ENCODE measurements at places on chromosomes 6 and 20.

DNA sequence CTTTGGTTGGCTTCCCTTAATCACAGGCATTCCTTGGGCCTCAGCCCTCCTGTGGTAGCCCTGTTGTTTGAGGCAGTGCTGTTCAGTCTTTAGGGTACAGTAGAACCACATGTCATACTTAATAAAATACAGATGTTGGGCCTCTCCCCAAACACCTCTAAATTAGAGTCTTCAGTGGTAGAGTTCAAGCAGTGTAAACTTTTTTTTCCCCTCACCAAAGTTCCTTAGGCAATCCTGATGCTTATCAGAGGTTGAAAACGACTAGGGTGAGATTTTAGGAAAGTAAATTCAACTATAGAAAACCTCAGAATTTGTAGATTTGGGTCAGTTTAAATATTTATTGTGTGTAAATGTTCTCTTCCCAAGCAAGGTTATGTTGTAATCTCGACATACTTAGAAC, 44.6 kb downstream of the BLTP3A start:
- DNase-seq: no peak

- no peak for DNase-seq
These were observed 11.1 kb upstream of the NOTCH4 start for GRCh38 chr6:32234934-32235333.

DNA sequence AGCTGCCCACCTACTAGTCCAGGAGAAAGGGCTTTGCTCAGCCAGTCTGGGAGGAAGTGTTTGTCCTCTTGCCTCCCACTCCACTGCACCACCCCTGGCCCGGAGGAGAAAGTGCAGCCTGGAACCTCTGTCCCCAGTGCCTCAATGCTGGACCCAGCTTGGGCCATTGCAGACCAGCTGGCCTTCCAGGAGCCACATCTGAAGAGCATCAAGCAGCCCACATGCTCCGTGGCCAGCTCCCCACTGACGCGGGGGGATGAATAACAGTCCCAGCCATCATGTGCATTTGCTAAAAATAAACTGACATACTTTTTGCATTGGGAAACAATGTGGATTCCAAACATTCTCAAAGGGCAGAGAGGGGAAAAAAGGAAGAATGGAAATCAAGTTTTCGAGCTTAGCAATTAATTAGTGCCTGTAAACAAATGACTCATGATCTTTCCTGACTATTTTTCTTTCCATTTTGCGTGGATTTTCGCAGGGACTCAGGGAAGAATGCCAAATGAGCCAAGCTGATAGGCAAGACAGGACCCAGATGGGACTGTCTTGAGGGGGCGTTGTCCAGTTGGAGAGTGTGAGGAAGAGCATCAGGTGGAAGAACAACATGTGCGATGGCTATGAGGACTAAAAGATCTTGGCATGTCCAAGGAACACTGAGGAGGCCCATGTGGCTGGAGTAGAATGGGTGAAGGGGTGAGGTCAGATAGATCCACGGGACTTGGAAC, 34.1 kb downstream of the CEBPB start:
- DNase-seq: peak; percentile 73

DNA sequence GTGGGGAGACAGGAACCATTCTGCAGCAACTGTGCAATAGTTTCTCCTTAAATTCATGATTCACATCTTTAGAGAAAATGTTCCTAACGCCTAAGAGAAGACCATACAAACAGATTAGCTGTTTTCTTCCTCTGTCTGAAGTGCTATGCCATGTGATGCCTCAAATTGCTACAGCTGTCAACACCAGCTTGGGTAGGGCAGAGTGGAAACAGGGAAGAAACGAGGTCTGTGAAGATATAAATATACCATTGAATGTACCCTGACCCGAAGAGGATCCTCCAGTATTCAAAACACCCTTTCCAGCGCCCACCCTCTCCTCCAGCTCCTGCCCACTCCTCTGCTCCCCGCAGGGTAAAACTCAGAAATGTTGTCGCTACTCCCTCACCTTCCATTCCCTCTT, 40.3 kb upstream of the PRND start:
- no peak for DNase-seq

- DNase-seq: no peak
These were observed 472 bp upstream of the EDN3 start for GRCh38 chr20:59299945-59300332.

- DNase-seq: no peak
These were observed 21.0 kb downstream of the SRSF3 start for GRCh38 chr6:36615018-36615761.

Measured in amniotic stem cell (primary cell).